ENCODE measurements at places on chromosomes 13 and 19. TPM values are rescaled to one million over a fixed set of nuclear protein-coding genes. Genes with fewer than 3 reads are reported as not detected.

Gene SPART
- 95.3 TPM for polyA plus RNA-seq

Gene PRX
- polyA plus RNA-seq = 12.6 TPM

Gene DZIP1
- polyA plus RNA-seq = 68.3 TPM

Gene UQCR11
- polyA plus RNA-seq = 116 TPM

Gene PDE4C
- polyA plus RNA-seq = 2.1 TPM

Gene RGL3
- polyA plus RNA-seq = 141 TPM

Gene PROZ
- polyA plus RNA-seq = 2.8 TPM

Gene ZNF460
- 5.5 TPM for polyA plus RNA-seq
